ENCODE measurements at places on chromosomes 16 and 17.

DNA sequence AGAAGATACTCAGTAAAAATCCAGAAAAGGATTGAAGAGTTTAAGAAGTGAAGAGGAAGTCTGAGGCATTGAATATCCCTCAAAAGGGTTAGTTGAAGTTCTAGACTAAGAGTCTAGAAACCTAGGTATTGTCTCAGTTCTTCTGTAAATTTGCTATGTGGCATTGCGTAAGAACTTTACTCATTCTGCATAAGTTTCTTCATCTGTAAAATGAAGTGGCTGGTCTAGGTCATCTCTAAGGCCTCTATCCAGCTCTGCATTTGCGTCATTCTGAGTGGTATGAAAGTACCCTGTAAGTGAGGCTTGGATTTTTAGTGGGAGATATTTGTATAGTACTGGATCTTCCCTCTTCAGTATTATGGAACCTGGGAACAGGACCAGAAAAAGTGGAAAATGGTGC lies 130.2 kb downstream of the MYO1D start:
- DNase-seq: no peak

GRCh38 chr16:85354686-85355514 lies 242.6 kb upstream of the CIBAR2 start:
- no peak for DNase-seq

DNA sequence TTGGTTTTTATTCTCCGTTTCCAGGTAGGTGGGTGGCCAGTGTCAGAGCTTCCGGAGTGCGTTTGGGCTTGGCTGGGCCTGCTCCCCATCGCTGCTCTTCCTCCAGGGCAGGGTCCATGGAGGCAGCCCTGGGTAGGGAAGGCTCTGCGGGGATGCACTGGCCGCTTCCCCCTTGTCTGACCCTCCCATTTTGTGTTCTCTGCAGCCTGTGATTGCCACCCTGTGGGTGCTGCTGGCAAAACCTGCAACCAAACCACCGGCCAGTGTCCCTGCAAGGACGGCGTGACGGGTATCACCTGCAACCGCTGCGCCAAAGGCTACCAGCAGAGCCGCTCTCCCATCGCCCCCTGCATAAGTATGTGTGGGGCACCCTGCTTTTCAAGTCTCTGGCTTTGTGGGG lies 158.3 kb downstream of the NTN1 start:
- DNase-seq: no peak

GRCh38 chr16:88356727-88357199 lies 26.0 kb upstream of the ZNF469 start:
- no peak for DNase-seq

DNA sequence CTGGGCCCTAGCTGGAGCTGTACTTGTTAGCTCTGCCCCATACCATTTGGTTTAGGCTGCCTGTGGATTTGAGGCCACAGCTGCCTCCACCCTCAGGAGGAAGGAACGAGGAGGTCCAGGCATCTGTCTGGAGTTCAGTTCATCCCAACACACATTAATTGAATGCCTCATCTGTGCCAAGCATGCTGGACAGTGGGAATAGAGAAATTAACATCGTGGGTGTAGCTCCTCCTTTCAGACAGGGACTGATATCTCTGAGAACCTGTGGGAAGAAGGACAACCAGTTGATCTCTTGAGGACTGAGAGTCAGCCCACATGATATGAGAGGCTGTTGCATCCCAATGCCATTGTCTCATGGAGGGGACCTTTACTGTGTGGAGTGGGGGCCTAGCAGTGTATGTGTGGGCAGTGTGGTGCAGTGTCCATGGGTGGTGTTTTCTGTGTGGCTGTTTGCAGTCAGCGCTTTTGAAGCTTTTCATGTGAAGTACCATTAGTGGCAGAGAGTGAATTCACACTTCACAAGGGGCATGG lies 29.4 kb upstream of the DDX52 start:
- DNase-seq: no peak

DNA sequence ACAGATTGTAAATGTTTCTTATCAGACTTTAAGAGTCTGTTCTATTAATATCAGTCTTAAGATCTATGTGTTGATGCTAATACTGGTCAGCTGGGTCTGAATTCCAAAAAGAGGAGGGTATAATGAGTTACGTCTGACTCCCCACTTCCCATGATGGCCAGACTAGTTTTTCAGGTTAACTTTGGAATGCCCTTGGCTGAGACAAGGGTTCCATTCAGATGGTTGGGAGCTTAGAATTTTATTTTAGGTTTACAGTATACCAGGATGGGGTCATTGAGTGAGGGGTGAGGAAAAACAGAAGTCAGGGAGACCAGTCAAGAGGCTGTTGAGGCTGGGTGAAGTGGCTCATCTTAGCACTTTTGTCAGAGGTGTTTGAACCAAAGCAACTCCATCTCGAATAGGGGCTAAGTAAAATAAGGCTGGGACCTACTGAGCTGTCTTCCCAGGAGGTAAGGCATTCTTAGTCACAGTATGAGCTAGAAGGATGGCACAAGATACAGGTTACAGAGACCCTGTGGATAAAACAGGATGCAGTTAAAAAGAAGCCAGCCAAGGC lies 2.9 kb upstream of the TMEM231 start:
- DNase-seq: no peak

DNA sequence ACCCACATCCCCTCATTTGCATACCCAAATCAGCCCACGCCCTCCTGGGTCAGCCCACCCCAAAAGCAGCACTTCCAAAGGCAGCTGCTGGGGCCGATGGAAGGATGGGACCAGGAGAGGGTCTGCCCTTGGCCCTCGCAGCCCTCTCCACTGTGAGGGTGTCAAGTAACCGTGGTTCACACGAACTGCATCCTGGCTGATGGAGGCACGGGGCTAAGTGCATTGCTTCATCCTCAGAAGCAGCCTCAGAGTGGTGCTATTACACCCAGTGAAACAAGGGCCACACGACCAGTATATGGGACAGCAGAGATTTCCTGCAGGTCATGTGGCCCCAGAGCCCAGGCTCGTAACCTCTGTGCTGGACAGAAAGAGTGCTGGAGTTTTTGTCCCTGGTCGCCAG lies 13.2 kb upstream of the ATP2A3 start:
- DNase-seq: no peak

DNA sequence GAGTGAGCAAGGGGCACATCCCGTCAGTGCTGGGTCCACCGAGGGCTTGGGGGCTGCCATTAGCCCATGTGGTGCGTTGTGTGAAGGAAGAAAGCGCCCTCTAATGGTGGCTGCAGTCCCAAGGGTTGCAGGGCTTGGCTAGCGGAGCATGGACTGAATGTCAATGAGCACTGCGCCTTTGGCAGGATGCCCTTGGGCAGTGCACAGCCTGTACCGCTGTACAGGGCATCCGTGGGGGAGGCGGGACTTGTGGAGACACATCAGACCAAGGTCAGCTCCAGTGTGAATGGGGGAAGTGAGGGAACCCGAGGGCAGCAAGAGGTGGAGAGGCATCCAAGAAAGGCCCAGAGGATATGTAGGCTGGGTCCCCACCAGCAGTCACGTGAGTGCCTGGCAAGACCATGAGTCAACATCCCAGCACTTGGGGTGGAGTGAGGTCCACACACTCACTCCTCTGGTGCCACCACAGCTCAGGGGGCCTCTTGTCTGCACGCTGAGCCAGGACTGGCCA lies 75.5 kb upstream of the MED9 start:
- no peak for DNase-seq

DNA sequence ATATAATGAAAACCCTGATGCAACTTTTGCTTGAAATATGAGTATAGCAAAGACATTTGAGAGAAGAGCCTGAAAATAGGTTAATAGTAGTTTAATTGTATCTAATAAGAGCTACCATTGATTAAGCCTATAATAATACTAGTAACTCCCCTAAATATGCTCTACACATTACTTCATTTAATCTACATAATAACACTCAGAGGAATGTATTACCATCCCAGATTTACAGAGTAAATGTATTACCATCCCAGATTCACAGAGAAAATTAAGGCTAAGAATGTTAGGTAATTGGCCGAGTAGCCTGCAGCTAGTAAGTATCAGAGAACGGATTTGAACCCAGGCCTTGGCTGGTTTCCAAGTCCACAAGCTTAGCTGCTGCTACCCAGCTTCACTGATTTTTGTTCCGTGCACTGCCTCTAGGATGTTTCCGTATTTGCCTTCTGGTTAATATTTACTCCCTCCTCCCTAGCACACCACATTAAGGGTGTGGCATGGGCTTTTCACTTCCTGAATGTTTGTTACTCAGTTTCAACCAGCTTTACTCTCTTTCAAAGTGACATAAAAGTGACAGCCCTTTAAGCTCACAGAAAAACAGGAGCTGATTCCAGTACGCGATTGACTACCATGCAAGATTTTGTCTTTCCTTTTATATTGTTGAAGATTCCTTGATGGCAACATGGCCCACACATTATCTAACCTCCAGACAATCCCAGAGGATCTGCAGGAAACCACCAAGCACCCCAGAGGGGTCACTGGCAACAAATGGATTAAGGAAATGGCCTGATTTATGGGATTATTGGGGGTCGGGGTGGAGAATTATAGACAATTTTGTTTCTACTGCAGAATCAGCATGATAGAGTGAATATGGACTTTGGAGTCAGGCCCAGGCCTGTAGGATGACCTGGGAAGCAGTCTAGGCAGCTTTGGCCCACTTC lies 26.7 kb upstream of the TOX3 start:
- DNase-seq: no peak

- no peak for DNase-seq
These were observed 6.1 kb upstream of the TMEM88 start for GRCh38 chr17:7848739-7849129.

GRCh38 chr16:24966634-24967033 lies 48.5 kb downstream of the ARHGAP17 start:
- DNase-seq: no peak

DNA sequence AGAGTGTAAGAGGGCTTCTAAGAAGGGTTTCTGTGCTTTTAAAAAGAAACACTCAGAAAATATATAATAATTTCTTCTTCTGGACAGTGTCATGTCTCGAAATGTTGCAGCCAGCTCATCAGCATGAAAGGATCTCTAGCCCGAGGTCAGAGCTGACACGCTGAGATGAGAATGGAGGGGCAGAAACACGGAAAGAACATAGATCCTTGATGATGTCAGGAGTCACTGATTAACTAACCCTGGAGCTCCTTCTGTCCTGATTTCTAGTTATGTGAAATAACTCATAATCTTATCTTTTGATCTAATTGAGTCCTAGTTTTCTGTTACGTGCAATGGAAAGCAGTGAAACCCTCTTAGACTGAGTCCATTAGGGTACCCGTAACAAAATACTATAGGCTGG lies 10.3 kb upstream of the TOX3 start:
- no peak for DNase-seq

- no peak for DNase-seq
These were observed 2.2 kb upstream of the BAHCC1 start for GRCh38 chr17:81392909-81393654.

DNA sequence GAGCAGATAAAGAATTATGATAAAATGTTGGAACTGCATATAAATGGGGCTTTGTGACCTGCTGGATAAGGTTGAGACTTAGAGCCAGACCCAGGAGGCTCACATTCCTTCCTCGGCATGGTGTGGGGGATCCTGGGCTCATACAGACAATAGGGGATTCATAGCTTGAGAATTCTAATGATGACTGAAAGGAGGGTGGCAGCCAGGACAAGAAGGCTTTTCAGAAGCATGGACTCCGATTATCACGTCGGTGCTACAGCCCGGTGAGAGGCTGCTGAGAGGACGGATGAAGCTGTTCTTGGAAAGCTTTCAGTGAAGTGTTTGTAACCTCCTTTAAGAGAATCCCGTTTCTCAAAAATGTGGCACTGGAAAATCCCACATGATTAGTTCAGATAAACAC lies 167.2 kb downstream of the ANKFN1 start:
- DNase-seq: no peak

DNA sequence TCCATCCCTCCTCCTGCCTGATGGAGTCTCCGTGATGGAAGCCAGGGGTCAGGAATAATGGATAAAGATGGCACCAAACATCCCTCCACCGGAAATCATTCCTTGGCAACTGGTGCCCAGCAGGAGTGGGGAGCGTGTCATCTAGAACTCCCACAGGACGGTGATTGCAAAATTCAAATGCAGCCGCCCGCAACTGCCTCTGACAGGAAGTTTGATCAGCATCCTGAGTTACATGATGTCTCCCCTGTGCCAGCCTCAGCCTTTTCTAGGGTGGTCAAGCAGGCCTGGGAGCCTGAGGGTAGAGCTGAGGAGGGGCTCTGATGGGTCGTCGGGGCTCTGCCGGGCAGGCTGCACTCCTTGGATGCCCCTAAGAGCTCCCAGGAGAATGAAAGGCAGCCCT lies 52.8 kb downstream of the GSG1L start:
- DNase-seq: no peak

DNA sequence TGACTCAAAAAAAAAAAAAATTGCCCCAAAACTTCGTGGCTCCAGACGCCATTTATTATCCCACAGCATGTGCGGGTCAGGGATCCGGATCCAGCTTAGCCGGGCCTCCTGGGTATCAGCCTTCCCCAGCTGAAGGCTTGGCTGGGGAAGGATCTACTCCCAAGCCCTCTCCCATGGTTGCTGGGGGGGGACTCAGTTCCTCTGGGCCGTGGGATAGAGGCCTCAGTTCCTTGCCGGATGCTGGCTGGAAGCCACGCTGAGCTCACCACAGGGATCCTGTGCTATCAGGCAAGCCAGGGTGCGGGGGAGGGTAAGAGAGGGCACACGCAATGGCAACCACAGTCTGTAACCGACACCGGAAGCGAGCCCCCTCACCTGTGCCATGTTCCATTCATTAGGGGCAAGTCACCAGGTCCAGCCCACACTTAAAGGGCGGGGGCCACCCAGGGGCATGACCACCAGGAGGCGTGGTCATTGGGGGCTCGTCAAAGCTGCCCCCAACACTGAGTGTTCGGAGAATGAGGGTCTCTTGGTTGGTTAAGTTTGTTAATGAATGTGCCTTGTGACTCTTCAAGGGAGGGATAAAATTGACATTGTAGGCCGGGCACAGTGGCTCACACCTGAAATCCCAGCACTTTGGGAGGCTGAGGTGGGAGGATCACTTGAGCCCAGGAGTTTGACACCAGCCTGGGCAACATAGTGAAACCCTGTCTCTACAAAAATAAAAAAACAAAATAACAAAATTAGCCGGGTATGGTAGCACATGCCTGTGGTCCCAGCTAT lies 210.0 kb upstream of the GSE1 start:
- no peak for DNase-seq

DNA sequence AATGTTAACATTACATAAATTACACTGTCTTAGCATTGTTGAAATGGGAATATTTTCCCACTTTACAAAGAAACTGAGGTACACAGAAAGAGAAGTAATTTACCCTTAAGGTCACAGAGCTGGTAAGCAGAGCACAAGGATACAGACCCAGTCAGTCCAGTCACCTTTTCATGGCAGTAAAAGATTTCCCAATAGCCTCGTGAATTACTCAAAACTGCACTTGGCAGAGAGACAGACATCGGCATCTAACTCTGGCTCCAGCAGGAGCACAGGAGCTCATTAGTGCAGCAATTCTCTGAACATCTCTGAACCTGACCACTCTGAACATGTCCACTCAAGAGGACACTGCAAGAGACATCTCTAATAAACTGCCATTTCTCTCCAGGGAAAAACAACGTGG lies 3.1 kb downstream of the TEX2 start:
- no peak for DNase-seq

- no peak for DNase-seq
These were observed 8.3 kb upstream of the HOXB2 start for GRCh38 chr17:48553190-48553547.

- DNase-seq: no peak
These were observed 37.1 kb upstream of the AMZ2 start for GRCh38 chr17:68210570-68211315.
